ENCODE measurements at places on chromosomes 6 and 20. TPM values are rescaled to one million over a fixed set of nuclear protein-coding genes. Genes with fewer than 3 reads are reported as not detected.
A peak's percentile ranks its signal among the peaks of the same experiment; 100 is the strongest.

Gene ADGRF1
- not detected for total RNA-seq

DNA sequence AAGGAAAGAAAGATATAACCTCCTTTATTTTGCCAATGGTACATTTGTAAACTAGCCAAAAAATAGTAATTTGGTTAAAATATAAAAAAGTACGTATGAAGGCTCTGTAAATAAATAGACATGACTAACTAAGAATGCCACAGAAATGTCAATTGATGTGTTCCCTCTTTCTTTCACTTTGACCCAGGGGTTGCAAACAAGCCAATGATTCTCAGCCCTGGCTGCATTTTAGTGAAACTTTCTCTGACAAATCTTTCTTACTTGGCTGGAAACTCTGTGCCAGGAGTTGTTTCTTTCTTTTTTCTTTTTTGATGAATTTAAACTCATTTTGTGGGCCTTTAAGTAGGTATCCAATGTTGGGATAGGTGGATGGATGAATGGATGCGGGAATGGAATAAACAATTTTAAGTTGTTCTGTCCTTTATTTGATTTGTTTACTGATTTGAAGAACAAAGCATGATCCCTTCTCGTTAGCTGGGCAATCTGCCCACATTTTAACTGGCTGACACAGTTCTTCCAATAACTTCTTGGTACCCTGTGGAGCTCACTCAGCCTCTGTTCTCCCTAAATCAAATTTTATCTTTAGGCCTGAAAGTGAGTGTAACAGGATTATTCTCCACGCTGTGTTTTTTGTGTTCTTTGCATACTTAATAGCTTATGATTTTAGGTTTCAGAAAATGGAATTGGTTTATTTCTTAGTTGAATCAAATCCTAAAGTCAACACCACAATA, 58.6 kb upstream of the GCLC start:
- H3K27me3 ChIP-seq: no peaks in the 10 kb centered on the region
- no peak overlapping the region for H3K4me3 ChIP-seq
- DNase-seq: no peak
- no peak overlapping the region for H3K27ac ChIP-seq
- no peaks in the 10 kb centered on the region for H3K4me1 ChIP-seq
- H3K36me3 ChIP-seq: no peaks in the 10 kb centered on the region

DNA sequence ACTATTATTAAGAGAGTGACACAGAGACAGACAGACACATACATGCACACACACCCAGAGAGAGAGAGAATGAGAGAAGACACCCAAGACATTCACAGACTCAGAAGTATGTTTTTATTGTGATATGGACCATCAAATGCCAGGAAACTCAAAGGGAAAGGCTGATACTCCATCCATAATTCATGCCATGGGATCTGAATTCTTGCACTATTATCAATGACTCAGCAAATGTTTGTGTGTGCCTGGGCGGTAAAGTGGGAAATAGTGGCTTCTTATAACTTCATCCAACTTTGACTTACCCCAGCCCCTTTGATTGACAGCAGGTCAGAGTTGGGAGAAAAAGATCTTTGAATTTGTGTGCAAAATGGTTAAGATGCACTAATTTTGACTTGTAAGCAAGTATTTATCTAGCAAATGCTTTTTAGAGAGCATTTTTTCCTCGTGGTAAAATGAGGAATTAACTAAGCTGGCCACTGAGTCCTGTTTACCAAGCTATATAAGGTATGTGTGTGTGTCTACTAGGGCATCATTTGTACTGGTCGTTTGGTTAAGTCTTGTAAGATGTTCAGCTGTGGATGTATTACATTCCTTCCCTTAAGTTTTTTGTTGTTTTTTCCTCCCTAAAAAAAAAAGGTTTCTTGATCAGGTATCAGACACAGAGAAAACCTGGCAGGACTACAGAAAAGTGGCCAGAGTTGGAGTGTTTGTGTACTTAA, 3.0 kb upstream of the CCN2 start:
- no peaks in the 10 kb centered on the region for H3K27me3 ChIP-seq
- no peak for DNase-seq
- H3K36me3 ChIP-seq: no peaks in the 10 kb centered on the region
- H3K4me3 ChIP-seq: peak overlapping the region; percentile 11
- peak overlapping the region; percentile 22 for H3K27ac ChIP-seq

- no peaks in the 10 kb centered on the region for H3K27me3 ChIP-seq
- H3K4me3 ChIP-seq: no peak overlapping the region
- no peaks in the 10 kb centered on the region for H3K4me1 ChIP-seq
- peak; percentile 30 for DNase-seq
These were observed 60.0 kb upstream of the BTN3A2 start for GRCh38 chr6:26304797-26305640.

DNA sequence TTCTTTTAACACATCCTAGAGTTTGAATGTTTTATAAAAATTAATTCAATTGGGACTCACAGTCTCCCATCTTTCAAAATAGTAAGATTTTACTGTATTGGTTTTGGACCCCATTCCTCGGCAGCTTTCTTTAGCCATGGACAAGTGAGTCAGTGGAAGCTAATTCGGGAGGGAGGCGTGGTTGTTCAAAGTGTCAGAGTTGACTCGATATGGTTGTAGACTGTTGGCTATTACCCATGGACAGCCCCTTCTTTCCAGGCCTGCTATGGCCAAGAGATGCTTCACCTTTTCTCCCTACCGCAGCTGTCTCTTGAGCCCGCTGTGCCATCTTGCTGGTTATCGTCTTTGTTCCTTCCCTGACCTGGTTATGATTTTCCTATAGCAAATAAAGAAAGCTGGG, 243.0 kb downstream of the CD83 start:
- H3K27me3 ChIP-seq: no peaks in the 10 kb centered on the region
- H3K27ac ChIP-seq: no peak overlapping the region
- H3K4me3 ChIP-seq: no peak overlapping the region
- H3K4me1 ChIP-seq: no peaks in the 10 kb centered on the region

DNA sequence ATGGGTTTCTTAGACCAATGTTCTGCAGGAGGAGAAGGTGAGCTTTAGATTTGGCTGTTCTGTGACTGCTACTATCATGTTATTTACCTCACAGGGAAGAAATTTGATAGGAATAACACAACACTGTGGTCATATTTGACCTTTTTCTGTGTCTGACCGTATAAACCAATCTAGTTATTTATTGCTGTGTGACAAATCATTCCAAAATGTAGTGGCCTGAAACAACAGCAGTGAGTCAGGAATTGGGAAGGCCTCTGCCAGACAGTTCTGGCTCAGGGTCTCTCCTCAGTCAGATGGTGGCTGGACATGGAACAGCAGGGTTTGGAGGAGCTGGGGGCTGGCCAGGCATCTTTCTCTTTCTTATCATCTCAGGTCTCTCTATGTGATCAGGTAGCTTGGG, 33.0 kb downstream of the RIPOR2 start:
- H3K4me1 ChIP-seq: peaks cover 14% of the 10 kb centered on the region
- no peaks in the 10 kb centered on the region for H3K36me3 ChIP-seq

- peak overlapping the region; percentile 67 for H3K27ac ChIP-seq
- no peaks in the 10 kb centered on the region for H3K27me3 ChIP-seq
- peaks cover 36% of the 10 kb centered on the region for H3K4me1 ChIP-seq
- H3K36me3 ChIP-seq: no peaks in the 10 kb centered on the region
- no peak overlapping the region for H3K4me3 ChIP-seq
These were observed 26.1 kb downstream of the SPATA2 start for GRCh38 chr20:49889001-49889934.

DNA sequence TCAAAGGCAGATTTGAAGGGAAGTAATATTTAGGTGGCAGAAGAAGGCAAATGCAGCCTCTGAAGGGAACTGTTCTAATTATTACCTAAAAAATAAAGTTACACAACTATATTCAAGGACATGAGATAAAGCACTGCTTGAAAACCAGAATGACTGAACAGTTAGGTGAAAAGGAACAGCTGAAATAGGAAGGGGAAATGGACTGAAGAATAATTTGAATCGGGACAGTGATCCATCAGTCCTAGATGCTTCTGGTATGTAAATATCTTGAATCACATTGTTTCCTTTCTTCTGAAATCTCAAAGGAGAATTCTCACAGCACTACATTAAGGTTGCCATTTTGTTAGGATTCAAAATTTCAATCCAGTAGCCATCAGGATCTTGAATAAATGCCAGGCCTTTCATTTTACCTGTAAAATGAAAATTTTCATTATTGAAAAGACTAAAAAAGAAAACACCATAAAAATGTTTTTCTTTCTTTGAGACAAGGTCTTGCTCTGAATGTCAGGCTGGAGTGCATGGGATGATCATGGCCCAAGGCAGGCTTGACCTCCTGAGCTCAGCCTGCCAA, 25.9 kb downstream of the GLO1 start:
- peaks cover 65% of the 10 kb centered on the region for H3K36me3 ChIP-seq
- H3K4me1 ChIP-seq: no peaks in the 10 kb centered on the region
- H3K4me3 ChIP-seq: no peak overlapping the region
- no peak overlapping the region for H3K27ac ChIP-seq

DNA sequence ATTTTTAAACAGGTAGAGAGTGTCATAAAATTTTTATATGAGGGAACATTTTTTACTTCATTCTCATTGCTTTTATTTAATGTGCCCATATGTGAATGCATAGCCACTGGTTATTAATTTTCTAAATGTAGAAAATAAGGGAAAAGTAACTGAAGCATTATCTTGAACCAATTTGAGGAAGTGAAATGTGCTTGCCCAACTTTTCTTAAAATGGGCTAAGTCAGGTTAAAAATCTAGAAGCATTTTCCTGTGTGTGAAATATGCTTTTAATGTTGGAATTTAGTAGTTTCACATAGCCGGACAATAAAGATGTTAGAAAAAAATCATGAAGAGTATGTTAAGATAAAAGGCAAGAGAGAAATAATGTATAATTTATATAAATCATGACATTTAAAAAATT, 3.8 kb downstream of the SEC23B start:
- H3K4me3 ChIP-seq: no peak overlapping the region
- peaks cover 32% of the 10 kb centered on the region for H3K36me3 ChIP-seq
- no peak for DNase-seq
- no peak overlapping the region for H3K27ac ChIP-seq
- no peaks in the 10 kb centered on the region for H3K4me1 ChIP-seq
- no peaks in the 10 kb centered on the region for H3K27me3 ChIP-seq

DNA sequence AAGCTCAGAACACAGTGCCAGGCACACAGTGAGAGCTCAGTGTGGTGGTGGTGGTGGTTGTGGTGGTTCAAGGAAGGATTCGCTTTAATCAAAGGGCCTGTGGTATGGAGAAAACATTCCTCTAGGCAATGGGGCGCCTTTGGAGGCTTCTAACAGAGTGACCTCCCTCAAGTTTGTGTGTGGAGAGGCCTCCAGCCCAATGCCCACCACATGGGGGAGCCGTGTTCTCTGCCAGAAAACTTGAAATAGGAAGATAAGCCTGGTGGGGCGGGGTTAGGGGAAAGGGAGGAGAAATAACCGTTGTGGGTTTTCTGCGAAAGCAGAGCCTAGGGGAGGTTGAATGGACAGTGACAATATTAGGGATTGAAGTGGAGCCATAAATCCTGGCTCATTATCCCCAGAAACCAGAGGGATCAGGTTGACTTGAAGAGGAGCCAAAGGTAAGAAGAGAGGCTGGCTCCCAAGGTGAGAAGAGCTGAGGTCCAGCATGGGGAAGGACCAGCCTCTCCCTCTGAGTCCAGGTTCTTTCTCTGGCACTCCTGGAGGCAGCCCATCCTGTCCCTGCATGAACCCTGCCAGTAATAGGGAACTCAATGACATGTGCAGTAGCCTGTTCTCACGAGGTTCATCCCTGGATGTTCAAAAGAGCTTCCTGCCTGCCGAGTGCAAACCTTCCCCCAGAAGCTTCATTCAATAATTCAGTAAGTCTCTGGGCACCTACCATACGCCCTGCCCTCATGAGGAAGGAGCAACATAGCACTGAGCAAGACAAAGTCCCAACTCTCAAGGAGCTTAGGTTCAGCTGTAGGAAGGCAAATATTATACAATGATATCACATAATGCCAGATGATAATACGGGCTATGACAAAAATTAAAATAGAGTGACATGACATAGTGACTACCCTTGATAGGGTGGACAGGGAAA, 51.4 kb downstream of the TGM2 start:
- peak; percentile 87 for DNase-seq
- H3K27me3 ChIP-seq: no peaks in the 10 kb centered on the region
- no peak overlapping the region for H3K4me3 ChIP-seq
- H3K27ac ChIP-seq: no peak overlapping the region

DNA sequence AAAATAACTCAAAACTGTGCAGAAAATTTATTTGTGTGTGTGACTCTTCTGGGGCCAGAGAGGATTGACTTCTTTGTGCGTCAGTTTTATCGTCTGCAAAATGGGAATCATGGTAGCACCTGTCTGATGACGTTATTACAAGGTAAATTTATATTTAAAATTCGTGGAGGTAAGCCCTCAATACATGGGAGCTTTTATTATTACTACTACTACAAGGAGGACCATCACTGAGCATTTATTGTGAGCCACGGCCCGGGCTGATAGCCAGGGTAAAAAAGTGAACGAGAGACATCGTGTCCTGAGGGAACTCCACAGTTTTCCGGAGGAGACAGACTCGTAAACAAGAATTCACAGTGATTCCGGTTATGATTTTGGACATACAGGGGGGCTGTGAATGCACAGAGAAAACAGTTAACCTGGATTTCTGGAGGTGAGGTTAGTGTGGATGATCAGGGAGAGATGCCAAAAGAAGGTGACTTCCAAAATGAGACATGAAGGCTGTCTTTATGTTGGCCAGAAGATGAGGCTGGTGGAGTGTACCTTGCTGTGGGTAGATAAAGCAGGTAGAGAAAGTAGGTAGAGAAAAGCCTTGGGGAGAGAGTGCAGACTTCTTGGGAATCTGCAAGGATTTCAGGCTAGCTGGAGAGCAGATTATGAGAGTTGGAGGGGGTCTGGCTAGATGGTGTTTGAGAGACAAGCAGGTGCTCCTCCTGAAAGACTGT, 10.6 kb upstream of the SERINC3 start:
- no peak for DNase-seq
- no peak overlapping the region for H3K27ac ChIP-seq
- H3K27me3 ChIP-seq: peaks cover 37% of the 10 kb centered on the region
- no peaks in the 10 kb centered on the region for H3K4me1 ChIP-seq

- no peak overlapping the region for H3K4me3 ChIP-seq
- DNase-seq: no peak
- no peak overlapping the region for H3K27ac ChIP-seq
- H3K27me3 ChIP-seq: no peaks in the 10 kb centered on the region
These were observed 17.6 kb downstream of the HDAC2 start for GRCh38 chr6:113953346-113953745.

- H3K36me3 ChIP-seq: no peaks in the 10 kb centered on the region
- no peak overlapping the region for H3K27ac ChIP-seq
- H3K4me1 ChIP-seq: no peaks in the 10 kb centered on the region
- H3K27me3 ChIP-seq: no peaks in the 10 kb centered on the region
- no peak for DNase-seq
- H3K4me3 ChIP-seq: no peak overlapping the region
These were observed 11.7 kb downstream of the SNTA1 start for GRCh38 chr20:33431797-33432381.

DNA sequence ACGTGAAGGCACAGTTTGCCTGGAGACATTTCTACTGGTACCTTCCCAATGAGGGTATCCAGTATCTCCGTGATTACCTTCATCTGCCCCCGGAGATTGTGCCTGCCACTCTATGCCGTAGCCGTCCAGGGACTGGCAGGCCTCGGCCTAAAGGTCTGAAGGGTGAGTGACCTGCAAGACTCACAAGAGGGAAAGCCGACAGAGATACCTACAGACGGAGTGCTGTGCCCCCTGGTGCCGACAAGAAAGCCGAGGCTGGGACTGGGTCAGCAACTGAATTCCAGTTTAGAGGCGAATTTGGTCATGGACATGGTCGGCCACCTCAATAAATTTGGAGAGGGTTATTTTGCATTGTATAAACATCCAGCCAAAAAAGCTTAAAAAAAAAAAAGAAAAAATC, 420.3 kb upstream of the FLRT3 start:
- H3K27me3 ChIP-seq: no peaks in the 10 kb centered on the region
- no peak overlapping the region for H3K27ac ChIP-seq
- H3K4me3 ChIP-seq: no peak overlapping the region
- no peaks in the 10 kb centered on the region for H3K4me1 ChIP-seq
- no peaks in the 10 kb centered on the region for H3K36me3 ChIP-seq
